ENCODE measurements at places on chromosomes 2 and 18. TPM values are rescaled to one million over a fixed set of nuclear protein-coding genes. Genes with fewer than 3 reads are reported as not detected.

DNA sequence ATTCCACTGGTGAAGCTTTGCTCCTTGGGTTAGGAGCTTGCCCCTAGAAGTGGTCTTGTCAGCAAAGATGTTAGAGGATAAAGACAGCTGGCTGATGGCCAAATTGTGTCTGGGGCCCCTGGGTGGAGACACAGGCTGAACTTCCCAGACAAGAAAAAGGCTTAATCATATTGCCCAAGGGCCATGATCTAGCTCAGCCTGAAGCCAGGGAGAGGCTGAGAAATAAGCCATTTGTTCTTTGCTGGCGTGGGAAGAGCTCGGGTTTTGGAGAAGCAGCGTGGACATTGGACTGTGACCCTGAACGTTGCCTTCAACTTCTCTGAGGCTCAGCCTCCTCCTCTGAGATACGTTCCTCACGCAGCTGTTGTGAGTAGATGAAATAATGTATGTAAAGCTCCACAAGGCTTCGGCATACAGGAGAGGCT lies 153.0 kb downstream of the ZFP36L2 start:
- no peaks in the 10 kb centered on the region for H3K36me3 ChIP-seq
- no peak overlapping the region for H3K4me3 ChIP-seq
- no peaks in the 10 kb centered on the region for H3K27me3 ChIP-seq

DNA sequence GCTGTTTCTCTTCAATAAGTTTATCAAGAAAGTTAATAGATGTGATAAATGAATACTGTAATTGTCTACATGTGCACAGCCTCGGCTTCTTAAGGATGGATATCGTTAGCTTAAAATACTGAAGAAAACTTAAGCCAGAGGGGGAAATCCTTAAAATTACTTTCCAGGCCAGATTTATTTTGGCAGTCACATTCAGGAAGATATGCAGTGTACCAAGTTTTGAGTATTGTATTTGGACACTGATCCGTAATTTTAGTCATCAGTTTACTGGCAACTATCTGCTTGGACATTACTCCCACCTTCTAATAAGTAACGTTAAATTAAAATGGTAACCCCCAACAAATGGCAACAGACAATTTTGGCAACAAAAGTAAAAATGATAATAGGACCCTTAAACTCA lies 770.0 kb upstream of the ZEB2 start:
- no peak overlapping the region for H3K4me3 ChIP-seq
- DNase-seq: no peak
- H3K27ac ChIP-seq: no peak overlapping the region
- no peaks in the 10 kb centered on the region for H3K27me3 ChIP-seq
- no peaks in the 10 kb centered on the region for H3K36me3 ChIP-seq

DNA sequence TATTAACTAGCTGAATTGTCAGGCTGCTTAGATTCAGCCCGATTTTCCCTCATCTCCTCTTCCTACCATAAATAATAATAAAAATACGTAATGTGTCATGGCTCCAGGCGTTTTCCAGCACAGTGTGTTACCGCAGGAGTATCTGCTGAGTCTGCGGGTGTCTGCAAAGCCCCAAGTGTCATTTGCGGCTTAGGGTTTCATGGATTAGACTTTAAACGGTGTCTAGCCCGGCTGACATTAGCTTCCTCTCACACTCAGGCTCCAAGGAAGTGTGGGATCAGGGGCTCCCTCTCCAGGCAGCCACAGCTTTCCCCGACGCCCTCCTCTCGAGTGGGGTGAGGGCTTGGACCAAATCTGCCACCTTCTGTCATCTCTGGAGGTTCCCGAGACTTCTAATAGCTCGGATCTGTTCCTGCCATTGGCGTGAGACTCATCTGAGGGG lies 14.1 kb upstream of the HOXD1 start:
- DNase-seq: no peak
- peaks cover 68% of the 10 kb centered on the region for H3K27me3 ChIP-seq
- no peak overlapping the region for H3K4me3 ChIP-seq

- H3K4me1 ChIP-seq: peaks cover 6% of the 10 kb centered on the region
- no peaks in the 10 kb centered on the region for H3K27me3 ChIP-seq
- no peaks in the 10 kb centered on the region for H3K36me3 ChIP-seq
- H3K4me3 ChIP-seq: no peak overlapping the region
Observed at GRCh38 chr2:45823723-45824206, 172.3 kb downstream of the PRKCE start.

DNA sequence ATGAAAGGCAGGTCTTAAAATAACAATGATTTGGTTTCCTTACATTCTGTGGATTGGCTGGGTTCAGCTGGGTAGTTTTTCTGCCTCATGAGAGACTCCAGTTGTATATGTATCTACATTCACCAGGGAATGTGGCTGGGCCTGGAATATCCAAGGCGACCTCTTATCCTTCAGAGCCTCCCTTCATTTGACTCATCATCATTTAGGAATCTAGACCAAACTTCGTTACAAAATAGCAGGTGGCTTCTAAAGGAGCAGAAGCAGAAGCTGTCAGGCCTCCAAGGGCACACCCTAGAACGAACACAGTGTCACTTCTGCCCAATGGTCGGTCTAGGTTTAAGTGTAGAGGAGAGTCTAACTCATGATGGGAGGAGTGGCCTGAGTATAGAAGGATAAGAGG lies 204.2 kb downstream of the EN1 start:
- no peak overlapping the region for H3K4me3 ChIP-seq
- no peaks in the 10 kb centered on the region for H3K36me3 ChIP-seq
- no peaks in the 10 kb centered on the region for H3K4me1 ChIP-seq
- no peak overlapping the region for H3K27ac ChIP-seq

DNA sequence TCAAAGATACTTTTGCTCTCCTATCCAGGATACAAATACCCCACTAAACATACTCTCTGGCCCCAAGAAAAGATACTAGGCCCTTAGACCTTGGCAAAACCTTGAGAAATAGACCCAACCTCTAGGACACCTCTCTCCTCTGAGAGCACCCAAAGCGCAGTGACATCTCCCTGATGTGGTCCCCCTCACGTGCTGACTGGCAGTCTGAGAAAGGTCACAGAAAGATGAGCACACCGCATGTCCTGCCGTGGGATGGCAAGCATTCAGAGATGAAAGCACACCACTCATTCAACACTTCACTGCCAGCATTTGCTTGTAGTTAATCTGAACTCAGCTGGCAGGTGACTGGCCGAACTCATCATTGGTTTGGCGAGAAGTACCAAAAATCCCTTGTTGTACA lies 6.1 kb upstream of the TBC1D8 start:
- H3K36me3 ChIP-seq: no peaks in the 10 kb centered on the region
- no peak for DNase-seq
- H3K27me3 ChIP-seq: no peaks in the 10 kb centered on the region
- no peak overlapping the region for H3K27ac ChIP-seq

DNA sequence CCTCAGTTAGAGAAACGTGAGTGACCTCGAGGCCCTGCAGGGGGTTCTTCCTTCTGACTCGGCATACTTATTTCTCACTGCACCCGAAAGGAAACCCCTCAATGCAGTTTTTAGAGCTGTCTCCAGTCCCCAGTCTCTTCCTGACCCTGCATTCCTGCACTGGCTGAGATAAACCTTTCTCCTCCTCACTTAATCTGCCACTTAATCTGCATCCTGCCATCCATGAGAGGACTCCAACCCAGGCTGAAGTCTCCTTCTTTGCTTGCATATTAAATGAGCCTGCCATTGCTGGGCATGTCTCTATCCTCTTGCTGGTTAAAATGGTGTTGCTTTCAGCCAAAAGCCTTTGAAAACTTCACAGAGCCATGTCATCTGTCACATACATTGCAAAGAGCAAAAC lies 125.6 kb upstream of the GATA6 start:
- H3K4me1 ChIP-seq: no peaks in the 10 kb centered on the region
- no peaks in the 10 kb centered on the region for H3K27me3 ChIP-seq
- H3K4me3 ChIP-seq: no peak overlapping the region
- no peak for DNase-seq
- no peaks in the 10 kb centered on the region for H3K36me3 ChIP-seq

GRCh38 chr2:185862657-185863398 lies 124.2 kb downstream of the FSIP2 start:
- no peaks in the 10 kb centered on the region for H3K36me3 ChIP-seq
- H3K4me1 ChIP-seq: no peaks in the 10 kb centered on the region
- no peak overlapping the region for H3K27ac ChIP-seq
- DNase-seq: no peak

DNA sequence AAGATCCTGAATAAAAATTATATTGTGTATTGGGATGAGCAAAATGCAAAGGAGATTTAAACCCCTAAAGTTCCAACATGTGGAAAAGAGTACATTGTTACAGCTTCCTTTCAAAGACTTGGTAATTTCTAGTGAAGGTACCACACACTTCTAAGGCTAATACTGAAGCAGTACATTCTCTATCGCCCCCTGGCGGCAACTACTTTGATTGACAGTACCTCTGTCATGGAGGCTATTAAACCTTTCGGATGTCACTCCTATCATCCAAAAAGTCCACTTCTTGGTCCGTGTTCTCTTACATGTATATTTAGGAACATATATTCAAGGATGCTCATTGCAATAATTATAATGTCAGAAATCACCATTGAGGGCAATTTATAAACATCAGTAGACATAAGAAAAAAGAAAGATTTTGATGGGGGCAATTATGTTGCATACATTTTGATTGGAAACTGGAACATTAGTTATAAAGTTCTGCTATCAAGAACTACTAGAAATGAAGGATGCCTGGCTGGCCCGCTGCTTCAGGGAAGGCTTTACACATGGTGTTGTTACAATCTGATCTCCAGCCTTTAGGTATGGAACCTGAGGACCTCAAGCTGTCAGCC lies 601.6 kb downstream of the CPS1 start:
- no peaks in the 10 kb centered on the region for H3K27me3 ChIP-seq
- H3K36me3 ChIP-seq: no peaks in the 10 kb centered on the region
- no peak overlapping the region for H3K4me3 ChIP-seq
- no peaks in the 10 kb centered on the region for H3K4me1 ChIP-seq

DNA sequence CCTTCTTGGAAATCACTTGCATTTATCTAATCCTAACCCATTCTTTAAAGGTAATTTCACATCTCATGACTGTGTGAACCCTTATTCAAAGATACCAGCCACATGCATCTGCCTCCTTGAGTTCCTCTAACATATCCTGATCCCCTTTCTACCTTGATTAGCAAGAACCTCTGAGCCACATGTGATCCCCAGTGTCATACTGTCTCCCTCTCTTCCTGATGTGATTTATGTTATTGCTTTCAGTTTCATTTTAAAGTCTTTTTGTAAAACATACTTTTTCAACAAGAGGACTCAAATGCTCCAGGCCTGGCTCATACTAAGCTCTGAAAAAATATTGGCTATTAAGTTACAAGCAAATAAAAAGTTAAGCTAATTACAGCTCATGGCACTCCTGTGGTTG lies 470.1 kb downstream of the DLGAP1 start:
- no peak overlapping the region for H3K27ac ChIP-seq
- DNase-seq: no peak
- no peaks in the 10 kb centered on the region for H3K27me3 ChIP-seq
- H3K4me1 ChIP-seq: no peaks in the 10 kb centered on the region
- H3K4me3 ChIP-seq: no peak overlapping the region
- no peaks in the 10 kb centered on the region for H3K36me3 ChIP-seq

DNA sequence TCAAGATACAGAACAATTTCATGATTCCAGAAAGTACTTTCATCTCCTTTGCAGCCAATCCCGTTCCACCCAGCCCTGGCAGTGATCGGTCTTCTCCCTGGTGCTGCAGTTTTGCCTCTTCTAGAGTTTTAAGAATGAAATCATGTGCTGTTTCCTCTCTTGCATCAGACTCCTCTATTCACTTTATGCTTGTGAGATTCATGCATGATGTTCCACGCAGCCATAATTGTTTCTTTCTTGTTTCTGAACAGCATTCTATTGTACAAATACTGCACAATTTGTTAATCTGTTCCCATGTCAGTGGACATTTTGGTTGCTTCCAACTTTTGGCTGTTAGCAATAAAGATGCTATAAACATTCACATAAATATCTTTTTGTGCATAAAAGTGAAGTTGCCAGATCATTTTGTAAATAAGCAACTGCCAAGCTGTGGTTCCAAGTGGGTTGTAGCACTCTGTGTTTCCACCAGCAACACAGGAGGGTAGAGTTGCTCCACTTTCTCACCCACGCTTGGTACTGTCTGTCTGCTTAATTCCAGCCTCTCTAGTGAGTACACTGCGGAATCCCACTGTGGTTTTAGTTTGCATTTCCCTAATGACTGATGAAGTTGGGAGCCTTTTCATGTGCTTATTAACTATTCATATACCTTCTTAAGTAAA lies 104.5 kb downstream of the TWIST2 start:
- peaks cover 49% of the 10 kb centered on the region for H3K27me3 ChIP-seq
- H3K4me3 ChIP-seq: no peak overlapping the region
- no peak for DNase-seq
- H3K4me1 ChIP-seq: peaks cover 8% of the 10 kb centered on the region

- no peaks in the 10 kb centered on the region for H3K36me3 ChIP-seq
- peaks cover 11% of the 10 kb centered on the region for H3K4me1 ChIP-seq
- no peaks in the 10 kb centered on the region for H3K27me3 ChIP-seq
- H3K27ac ChIP-seq: no peak overlapping the region
Observed at GRCh38 chr2:84840306-84840705, 40.6 kb downstream of the TRABD2A start.

GRCh38 chr2:186575856-186576255 lies 14.0 kb upstream of the ITGAV start:
- H3K4me3 ChIP-seq: no peak overlapping the region
- H3K36me3 ChIP-seq: no peaks in the 10 kb centered on the region
- DNase-seq: no peak
- H3K27me3 ChIP-seq: no peaks in the 10 kb centered on the region

- peaks cover 100% of the 10 kb centered on the region for H3K36me3 ChIP-seq
- no peak overlapping the region for H3K4me3 ChIP-seq
- peaks cover 43% of the 10 kb centered on the region for H3K4me1 ChIP-seq
- peak overlapping the region; percentile 61 for H3K27ac ChIP-seq
Observed at GRCh38 chr18:23539911-23540525, 36.7 kb downstream of the RMC1 start.

GRCh38 chr2:12293874-12294273 lies 422.9 kb upstream of the TRIB2 start:
- no peaks in the 10 kb centered on the region for H3K4me1 ChIP-seq
- H3K36me3 ChIP-seq: no peaks in the 10 kb centered on the region
- H3K27ac ChIP-seq: no peak overlapping the region
- H3K27me3 ChIP-seq: no peaks in the 10 kb centered on the region

- DNase-seq: no peak
- no peak overlapping the region for H3K4me3 ChIP-seq
- no peak overlapping the region for H3K27ac ChIP-seq
- H3K4me1 ChIP-seq: no peaks in the 10 kb centered on the region
- no peaks in the 10 kb centered on the region for H3K27me3 ChIP-seq
- H3K36me3 ChIP-seq: no peaks in the 10 kb centered on the region
Observed at GRCh38 chr2:79612999-79613398, 100.1 kb downstream of the CTNNA2 start.

DNA sequence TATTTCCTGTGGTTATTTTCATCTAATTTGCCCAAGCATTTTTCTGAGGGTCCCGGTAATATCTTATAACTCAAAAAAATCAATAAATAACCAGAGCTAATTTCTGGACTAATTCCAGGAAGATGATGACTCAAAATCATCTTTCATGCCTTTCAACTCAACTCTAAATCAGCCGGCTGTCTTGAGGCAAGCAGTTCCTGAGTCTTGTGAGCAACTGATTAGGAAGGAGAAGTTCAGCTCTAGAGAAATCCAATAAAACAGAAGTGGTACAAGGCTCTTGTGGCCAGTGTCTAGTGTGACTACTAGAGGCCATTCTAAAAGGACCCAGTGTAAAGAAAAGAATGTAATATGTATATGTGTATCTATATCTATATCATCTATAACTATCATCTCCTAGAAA lies 890.4 kb downstream of the TRIB2 start:
- no peak for DNase-seq
- no peaks in the 10 kb centered on the region for H3K4me1 ChIP-seq
- no peaks in the 10 kb centered on the region for H3K27me3 ChIP-seq
- H3K4me3 ChIP-seq: no peak overlapping the region
- no peaks in the 10 kb centered on the region for H3K36me3 ChIP-seq

The CD207 gene
- not detected for total RNA-seq

The MYCN gene
- total RNA-seq: 0.38 TPM

The RASGRP3 gene
- 63.7 TPM for total RNA-seq

The IGFBP5 gene
- total RNA-seq: 54.7 TPM

Measured in spleen (tissue), 13 donors.